Dermis blood vessel endothelial cell (primary cell): ENCODE measurements at places on chromosomes 11 and 22. TPM values are rescaled to one million over a fixed set of nuclear protein-coding genes. Genes with fewer than 3 reads are reported as not detected.

The FGF19 gene
- not detected in 2 replicates for total RNA-seq

The SLC35E4 gene
- total RNA-seq = 30.8 and 40.7 TPM in 2 replicates

- peak; percentile 64 for DNase-seq
These were observed 369 bp downstream of the DGCR8 start for GRCh38 chr22:20080445-20080775.

- peak; percentile 61 for DNase-seq
These were observed 2.2 kb upstream of the VPS11 start for GRCh38 chr11:119065369-119065768.

GRCh38 chr11:79768343-79768742, 327.5 kb upstream of the TENM4 start:
- DNase-seq = no peak
